Kidney capillary endothelial cell (primary cell): ENCODE measurements at places on chromosomes 7 and 10.
A peak's percentile ranks its signal among the peaks of the same experiment; 100 is the strongest.

GRCh38 chr7:129386506-129386905, 47.7 kb upstream of the STRIP2 start:
- no peak for DNase-seq

GRCh38 chr10:113920875-113921274, 66.4 kb downstream of the NHLRC2 start:
- DNase-seq: no peak

DNA sequence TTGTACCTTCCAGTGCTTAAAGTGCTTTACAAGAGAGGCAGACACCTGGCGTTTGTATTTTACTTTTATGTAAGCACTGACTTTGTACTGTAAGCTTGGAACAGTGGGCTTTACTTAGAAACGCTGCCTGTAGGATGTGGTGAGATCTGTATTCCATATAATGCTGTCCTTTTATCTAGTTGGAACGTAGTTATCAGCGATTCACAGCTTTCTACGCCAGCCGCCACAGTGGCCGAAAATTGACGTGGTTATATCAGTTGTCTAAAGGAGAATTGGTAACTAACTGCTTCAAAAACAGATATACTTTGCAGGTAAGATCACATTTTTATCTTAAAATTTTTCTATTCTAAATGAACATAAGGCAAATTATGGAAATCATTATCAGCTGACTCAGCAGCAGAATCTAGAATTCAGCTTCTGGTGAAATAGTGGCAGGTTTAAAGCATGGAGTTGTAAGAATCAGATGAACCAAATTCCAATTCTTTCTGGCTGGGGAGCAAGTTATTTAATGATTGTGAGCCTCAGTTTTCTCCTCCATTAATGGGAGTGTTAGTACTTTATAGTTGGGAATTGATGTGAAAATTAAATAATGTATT, 91.5 kb downstream of the CUL1 start:
- DNase-seq: no peak

DNA sequence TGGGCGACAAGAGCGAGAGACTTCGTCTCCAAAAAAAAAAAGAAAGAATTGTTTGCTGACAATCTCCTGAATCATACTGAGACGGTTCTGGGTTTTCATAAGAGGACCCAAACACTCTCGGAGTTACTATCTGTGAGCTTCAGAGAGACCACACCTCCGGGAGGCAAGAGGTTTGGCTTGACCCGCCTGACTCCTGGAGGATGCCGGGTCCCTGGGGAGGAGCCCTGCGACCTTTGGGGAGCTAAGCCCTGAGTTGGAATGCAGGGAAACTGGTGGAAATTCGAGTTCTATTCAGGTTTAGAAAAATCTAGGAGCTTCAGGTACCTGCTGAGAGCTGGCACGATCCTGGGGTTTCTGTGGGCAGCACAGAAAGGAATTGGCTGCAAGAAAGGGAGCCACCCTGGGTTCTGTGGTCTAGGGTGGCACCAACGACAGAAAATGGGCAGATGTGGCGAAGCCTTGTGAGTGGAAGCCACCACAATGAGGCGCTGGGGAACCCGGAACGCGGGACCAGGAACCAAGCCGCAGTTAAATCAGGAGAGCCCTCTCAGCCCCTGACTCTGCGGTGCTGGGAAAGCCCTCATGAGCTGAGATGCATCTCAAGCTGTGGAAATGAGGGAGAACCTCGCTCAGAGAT, 21.9 kb upstream of the GATAD1 start:
- DNase-seq: no peak

GRCh38 chr7:38105874-38106483, 72.1 kb upstream of the STARD3NL start:
- peak; percentile 50 for DNase-seq

GRCh38 chr7:138886501-138886917, 88.5 kb upstream of the ATP6V0A4 start:
- DNase-seq: peak; percentile 70

- DNase-seq: no peak
Observed at GRCh38 chr10:87721781-87722180, 62.1 kb downstream of the PAPSS2 start.

DNA sequence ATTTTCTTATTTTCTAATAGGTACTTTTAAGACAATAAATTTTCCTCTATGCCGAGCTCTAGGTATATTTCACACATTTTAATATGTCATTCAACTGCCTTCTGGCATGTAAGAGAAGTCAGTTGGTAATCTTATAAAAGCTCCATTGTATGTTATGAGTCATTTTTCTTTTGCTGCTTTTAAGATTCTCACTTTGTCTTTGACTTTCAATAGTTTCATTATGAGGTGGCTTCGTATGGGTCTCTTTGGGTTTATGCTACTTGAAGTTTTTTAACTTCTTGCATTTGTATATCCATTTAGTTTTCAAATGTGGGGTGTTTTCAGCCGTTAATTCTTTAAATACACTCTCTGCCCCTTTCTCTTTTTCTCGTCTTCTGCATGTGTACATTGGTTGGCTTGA, 80.5 kb downstream of the ABCA13 start:
- DNase-seq: no peak

- DNase-seq: no peak
Observed at GRCh38 chr10:103720964-103721335, 134.4 kb downstream of the SH3PXD2A start.

DNA sequence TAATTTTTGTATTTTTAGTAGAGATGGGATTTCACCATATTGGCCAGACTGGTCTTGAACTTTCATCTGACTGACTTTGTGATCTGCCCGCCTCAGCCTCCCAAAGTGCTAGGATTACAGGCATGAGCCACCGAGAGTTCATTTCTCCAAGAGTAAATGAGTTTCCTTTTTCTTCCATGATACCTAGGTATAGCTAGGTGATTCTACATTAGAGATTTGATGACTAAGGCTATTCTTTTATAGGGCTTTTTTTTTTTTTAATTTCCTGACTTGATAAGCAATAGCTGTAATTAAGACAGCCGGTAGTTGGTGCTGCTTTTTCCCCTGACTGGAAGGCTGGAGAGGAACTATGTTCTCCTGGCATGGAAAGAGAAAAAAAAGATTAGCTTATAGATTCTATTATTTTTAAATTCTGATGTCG, 3.3 kb downstream of the PTPN12 start:
- no peak for DNase-seq

DNA sequence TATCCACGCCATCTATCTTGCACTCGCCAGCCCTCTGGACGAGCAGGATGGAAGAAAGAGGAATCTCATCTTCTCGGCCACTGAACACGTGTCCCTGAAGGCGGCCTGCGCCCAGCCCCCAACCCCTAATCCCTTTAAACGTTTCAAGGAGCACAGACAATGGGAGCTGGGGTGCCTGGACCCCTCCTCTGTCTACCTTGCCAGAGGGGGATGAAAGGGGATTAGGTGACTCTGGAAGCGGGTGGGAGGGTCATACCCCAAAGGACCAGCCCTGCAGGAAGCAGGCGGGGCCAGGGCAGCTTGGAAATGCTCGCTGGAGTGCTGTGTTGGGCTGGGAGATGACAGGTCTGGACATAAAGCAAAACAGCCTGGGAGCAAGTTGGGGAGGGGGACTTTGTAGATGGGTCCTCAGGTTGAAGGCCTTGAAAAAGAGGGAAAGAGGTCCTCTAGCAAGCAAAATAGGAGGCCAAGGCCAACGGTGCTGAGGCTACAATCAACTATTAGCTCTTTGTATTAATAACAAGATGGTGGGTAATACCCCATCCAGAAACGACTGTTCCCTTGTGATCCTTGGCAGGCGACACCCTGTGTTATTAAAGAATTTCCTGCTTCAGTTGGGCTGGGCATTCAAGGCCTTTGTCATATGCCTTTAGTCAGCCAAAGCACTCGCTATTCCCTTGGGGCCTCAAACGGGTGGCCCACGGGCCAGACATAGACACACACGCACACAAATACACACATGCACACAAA, 126.5 kb upstream of the UNC5B start:
- DNase-seq: no peak

- DNase-seq: no peak
Observed at GRCh38 chr10:99484626-99485581, 47.8 kb upstream of the NKX2-3 start.

DNA sequence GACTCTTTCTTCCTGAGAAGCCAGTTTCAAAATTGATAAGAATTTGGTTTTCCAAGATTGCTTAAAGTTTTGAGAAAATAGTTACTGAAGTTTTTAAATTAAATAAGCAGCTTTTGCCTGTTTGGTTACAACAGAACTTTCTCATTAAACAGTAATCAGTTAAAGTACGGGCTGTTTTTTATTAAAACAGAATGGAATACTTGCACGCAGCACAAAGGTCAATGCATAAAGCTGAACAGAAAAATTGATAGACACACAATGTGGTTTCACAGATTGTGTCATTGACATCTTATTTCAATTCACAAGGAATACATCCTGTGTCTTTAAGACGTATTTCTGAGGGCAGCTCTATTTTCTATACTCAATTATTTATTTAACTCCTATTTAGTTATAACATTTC, 192.2 kb downstream of the PRKG1 start:
- no peak for DNase-seq

- peak; percentile 21 for DNase-seq
Observed at GRCh38 chr10:31620226-31621151, 301.5 kb downstream of the ZEB1 start.

GRCh38 chr7:123305840-123306375, 106.1 kb upstream of the SLC13A1 start:
- DNase-seq: no peak

DNA sequence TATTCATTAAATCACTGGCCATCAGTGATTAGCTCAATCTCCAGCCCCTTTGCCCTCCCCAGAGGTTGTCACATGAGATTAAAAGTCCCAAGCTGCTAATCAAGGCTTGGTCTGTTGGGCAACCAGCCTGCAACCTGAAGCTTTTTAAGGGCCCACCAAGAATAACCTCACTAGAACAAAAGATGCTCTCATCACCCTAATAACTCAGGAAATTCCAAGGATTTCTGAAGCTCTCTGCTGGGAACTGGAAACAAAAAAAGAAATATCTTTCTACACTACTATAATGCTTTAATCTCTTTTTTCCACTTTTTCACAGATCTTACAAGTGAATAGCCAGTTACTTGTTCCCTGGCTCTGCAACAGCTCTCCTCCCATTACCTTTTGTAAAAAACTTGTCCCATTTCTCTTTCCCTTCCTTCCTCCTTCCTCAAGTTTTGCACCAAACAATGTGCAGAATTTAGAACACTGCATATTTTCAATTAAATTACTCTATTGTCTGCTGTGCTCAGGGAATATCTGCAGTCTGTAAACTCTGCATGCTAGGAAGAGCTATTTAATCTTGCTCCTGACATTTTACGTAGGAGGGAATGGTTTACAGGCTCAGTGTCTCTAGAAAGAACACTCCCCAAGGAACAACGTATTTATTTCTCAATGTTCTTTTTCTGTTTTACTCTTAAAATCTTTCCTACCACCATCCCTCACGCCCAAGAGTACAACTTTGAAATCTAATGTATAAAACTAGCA, 169.1 kb downstream of the IMMP2L start:
- peak; percentile 16 for DNase-seq

DNA sequence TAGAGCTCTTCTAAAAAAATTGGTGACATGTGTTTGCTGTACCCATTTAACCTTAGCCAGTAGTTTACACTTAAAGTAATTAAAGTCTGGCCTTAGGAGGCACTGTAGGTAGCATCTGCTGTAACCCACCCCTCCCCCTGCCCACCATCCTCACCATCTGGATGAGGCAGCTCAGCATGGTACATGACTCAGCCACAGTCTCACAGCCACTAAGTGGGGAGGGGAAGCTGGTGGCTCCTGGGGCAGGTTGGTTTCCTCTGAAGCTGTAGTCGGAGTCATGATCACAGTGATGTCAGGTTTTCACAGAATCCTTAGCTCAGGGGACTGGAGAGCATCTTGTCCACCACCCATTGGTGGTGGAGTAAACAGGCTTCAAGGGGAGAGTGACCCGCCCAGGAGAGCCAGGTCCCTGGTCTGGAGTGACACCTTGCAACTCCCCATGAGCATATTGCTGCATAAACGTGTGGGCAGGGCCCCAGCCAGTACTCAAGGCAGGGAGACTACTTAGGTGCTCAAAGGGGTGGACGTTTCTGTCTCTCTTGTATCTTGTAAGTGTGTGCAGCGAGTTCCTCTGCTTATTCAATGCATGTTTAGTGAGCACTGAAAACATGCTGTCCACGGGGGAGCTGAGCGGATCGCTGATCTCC, 125.9 kb downstream of the GRK5 start:
- DNase-seq: peak; percentile 57

DNA sequence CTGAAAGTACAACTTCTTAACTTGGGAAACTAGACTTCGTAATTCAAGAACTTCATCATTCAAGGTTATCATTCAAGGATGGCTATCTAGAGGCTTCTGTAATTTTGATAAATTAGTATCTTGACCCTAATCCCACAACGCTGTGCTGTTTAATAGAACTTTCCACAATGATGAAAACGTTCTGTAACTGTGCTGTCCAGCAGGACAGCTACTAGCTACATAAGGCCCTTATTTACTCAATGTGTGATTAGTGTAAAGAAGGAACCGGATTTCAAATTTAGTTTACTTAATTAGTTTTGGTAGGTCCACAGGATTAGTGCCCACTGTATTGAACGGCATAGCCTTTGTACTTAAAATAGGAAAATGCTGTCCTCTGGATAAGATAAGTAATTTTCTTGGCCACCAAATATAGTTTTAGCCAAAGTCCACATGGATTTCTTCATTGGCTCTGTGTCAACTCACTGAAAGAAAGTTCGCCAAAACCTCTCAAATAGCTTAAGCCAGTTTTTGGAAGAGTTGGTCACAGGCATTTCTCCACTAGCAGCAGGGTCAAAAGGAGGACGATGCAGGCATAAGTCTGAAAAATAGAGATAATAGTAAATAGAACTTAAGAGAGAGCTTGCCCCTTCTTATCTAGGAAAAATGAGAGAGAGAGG, 17.3 kb downstream of the DGKI start:
- DNase-seq: no peak

GRCh38 chr10:119355930-119356329, 148.6 kb downstream of the GRK5 start:
- DNase-seq: no peak

DNA sequence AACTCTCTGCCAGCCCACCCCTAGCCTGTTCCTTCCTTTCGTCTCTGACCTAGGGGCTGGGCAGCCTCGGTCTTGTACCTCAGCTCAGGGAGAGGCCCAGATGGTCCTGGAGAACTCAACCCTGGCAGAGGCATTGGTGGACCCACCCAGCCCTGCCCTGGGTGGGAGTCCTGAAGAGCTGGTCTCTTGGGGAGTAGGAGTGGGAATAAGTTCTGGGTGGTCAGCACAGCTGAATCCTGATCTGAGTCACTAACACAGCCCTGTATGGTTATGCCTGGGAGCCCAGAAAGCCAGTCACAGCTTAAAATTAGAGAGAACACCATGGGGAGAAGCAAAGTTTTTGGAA, 84.0 kb downstream of the SORBS1 start:
- no peak for DNase-seq

DNA sequence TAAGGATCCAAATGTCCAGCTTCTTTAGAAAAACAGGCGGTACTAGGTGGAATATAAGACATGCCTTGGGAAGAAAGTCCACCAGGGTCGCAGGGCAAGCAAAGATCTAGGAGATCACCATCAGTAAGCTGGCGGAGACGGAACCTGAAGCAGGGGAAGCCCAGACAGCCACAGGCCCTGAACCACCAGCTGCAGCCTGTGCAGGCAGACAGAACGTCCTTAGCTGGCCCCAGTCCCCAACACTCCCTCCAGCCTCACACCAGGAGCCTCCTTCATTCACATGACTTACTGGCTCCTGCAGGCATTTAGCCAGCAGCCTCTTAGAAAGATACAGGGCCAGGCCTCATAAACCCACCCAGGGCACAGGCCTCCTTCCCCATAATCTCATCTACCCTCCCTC, 17.4 kb downstream of the RGS10 start:
- no peak for DNase-seq

GRCh38 chr10:114713525-114714090, 55.5 kb upstream of the ABLIM1 start:
- no peak for DNase-seq

- DNase-seq: no peak
Observed at GRCh38 chr10:111954386-111954785, 229.2 kb downstream of the GPAM start.

GRCh38 chr10:113261161-113261560, 291.7 kb upstream of the HABP2 start:
- no peak for DNase-seq
